ENCODE measurements at places on chromosomes 7 and 10.

DNA sequence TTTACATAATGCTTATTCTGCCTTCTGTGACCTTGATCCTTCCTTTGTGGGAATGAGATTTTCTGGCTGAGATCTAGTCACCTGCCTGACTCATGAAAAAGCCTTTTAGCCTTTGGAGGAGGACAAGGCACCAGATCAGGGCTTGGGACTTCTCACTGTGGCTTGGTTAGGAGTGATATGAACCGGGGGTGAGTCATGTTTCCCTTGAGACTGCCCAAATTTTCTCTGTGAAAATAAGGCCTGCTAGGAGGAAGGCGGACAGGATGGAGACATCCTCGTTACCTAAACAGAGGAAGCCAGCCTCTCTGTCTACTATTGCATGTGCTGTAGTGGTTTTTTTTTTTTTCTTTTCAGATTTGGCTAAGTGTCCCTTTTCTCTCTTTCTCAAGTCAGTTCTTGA, 57.8 kb downstream of the EVX1 start:
- DNase-seq = peak; percentile 63

DNA sequence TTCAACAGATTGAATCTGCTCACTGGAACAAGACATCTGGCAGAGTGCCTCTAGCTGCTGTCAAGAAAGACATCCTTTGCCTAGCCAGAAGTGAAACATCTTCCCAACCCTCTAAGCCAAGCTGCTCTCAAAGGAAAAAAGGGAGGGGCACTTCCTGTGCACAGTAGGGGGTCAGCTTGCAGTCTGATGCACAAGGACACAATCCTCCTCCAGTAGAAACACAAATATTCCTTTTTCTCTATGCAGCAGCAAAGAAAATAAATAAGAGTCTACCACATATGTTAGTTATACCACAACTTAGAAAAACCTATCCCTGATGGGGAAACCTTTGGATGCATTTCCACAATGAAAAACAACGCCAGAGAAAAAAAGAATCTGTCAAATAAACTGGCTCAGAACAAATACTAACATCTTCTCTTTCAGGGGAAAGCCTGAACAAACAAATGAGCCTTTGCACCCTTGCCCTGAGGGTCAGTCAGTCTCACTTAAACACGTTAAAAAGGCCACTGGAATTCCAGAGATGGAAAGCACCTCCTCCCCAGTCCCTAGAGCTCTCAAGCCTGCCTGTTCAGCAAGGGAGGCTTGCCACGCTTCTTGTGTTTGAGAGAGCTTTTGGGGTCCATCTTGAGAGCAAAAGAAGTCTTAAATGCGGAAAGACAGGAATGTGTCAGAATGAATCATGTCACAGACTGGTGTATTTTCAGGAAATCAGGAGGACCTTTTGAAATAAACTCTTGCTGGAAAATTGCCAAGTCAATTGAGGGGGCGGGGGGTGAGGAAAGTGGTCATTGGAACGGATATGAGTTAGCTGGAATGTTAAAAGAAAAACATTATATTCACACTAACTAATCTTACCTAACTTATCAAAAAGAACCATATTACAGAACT, 7.5 kb downstream of the LAMB1 start:
- DNase-seq = peak; percentile 94

GRCh38 chr7:117435475-117436043, 8.3 kb upstream of the ASZ1 start:
- DNase-seq = no peak

GRCh38 chr10:22657566-22658225, 56.7 kb downstream of the PIP4K2A start:
- DNase-seq = peak; percentile 34

DNA sequence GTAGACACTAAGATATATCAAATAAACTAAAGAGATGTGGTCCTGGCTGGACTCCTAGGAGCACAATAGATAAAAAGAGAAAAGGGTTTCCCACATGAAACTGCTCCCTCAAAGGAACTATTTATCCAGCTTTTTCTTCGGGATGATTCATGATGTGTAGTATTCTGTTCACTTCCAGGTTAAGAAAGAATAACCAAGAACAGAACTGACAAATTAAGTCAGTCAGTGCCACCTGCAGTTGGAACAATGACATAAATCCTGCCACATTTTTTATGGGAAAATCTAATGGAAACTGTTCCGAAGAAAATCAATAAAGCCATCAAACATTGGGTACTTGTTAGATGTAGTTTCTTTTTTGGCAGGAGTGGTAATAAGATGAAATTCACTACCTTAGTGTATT, 87.1 kb downstream of the POLR1F start:
- DNase-seq = peak; percentile 58

DNA sequence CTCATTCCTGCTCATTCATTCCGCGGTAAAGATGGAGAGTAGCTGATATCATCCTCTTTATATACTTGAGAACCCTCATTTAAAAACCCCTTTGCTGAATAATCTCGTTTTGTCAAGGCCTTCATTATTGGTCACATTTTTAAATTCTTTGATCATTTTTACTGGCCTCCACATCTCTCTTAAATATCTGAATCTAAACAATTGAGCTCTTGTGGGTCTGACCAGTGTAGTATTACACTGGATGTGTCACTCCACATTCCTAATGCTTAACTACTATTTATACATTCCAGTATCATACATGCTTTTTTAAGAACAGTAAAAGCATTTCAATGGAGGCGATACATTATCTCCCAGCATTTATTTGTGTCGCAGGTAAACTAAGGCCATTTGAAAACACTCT, 12.6 kb upstream of the PRPS1L1 start:
- peak; percentile 83 for DNase-seq

DNA sequence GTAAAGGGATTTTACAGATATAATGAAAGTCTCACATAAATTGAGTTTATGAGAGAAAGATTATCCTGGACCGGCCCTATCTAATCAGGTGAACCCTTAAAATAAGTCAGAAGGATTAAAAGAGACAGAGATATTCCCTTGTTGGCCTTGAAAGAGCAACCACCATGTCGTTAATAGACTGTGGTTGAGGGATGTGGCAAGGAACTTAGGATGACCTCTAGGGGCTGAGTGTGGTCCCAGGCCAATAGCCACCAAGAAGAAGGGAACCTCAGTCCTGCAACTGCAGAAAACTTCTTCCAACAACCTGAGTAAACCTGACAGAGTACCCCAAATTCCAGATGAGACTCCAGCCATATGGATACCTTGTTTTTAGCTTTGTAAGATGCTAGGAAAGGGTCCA, 121.5 kb downstream of the POLR1F start:
- peak; percentile 38 for DNase-seq

- DNase-seq = no peak
Measured at GRCh38 chr7:44292876-44293560, 32.4 kb downstream of the CAMK2B start.

DNA sequence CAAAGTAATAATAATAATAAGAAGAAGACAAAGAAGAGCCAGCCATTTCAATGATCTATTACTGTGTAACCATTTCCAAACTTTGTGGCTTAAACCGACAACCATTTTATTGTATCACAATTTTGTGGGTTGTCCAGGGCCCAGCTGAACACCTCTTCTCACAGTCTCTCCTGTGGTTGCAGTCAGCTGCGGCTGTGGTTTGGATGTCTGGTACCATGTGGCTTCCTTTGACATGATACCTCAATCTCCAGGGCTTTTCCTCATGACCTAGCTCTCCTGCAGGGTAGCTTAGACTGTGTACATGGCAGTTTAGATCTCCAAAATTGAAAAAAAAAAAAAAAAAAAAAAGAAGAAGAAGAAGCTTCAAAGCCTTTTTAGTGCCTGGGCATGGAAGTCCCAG, 72.6 kb upstream of the NFKB2 start:
- DNase-seq = no peak

DNA sequence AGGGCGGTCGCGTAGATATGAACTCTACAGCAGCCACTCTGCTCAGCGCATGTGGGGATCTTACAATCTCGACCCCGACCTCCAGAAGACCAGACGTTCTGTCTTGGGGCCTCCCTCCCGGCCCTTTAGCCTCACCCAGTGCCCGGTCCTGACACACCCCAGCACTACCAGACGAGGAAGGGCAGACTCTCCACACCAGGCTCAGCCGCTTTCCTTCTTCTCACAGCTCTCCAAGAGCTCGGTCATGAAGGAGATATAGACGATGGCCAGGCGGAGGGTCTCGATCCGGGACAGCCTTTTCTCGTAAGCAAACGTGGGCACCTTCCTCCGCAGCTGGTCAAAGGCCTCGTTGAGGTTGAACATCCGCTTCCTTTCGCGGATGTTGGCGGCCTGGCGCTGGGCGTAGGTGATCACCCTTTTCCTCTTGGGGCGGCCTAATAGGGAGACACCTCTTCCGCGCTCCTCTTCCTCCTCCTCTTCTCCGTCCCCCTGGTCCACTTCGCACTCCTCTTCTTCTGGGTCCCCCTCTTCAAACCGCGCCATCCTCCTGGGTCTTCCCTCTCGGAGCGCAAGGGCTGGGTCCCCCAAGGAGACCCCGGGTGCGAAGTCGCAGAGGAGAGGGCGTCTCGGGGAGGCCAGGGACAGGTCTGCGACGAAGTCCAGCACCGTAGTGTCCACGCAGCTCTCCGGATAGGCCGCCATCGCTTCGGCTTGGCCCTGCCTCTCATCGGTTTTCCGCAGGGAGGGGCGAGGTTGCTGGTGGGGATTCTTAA, at the start of gene FERD3L:
FERD3L (minus strand) TSS at position 761 of the 773 bp plus-strand sequence; CDS start at position 702, 59 bp downstream.
- DNase-seq = no peak

DNA sequence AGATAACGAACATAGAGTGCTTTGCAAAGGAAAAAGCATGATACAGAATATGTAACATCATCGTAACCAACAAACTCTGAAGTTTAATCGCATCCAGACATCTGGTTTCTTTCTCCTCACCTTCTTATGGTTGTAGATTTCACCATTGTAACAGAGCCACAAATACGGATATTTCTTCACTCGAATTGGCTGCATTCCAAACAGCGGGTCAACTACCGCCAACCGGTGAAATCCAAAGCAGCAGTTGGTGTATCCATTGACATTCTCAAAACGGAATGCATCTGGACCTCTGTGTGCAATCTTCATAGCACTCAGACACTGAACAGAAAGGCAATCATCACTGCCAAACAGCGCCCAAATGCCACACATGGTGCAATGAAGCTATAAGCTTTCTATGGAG, 3.4 kb downstream of the ASNS start:
- DNase-seq = no peak

DNA sequence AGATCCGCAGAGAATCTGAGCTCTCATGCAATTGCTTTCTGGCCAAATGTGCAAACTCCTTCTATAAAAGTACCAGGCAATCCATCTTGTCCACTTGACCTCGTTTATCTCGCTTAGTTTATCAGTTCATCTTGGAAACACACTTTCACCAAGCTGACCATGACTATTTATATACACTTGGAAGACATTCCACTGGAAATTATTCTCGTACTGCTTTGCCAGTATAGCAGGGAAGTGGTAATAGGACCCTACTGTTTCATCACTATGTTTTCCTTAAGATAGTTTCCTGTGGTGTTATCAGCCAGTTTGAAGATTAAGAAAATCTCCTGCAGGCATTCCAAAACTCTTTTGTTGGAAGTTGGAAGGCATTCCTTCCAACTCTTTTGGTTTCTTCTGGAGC, 115.3 kb upstream of the FAM171A1 start:
- DNase-seq = no peak

GRCh38 chr7:131159961-131160361, 167.7 kb upstream of the MKLN1 start:
- peak; percentile 91 for DNase-seq

GRCh38 chr7:1693991-1694524, 24.0 kb downstream of the ELFN1 start:
- DNase-seq = peak; percentile 53

- DNase-seq = no peak
Measured at GRCh38 chr7:25704413-25704812, 447.6 kb upstream of the NFE2L3 start.

DNA sequence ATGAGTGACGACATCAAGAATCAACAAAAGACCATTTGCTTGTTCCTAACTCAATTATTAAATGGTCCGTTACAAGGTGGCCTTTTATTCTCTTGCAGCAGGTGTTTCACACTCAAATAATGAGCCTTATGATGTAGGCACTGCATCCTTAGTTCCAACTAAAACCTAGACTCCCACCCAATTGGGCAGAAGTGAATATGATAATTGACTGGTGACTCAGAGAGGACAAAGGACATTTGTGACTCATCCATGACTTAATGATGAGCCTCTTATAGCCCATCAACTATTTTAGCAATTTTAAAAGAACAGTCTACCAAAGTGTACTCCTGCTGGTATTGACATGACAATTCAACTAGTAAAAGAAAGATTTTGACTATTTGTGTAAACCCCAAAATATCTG, 1027.8 kb upstream of the PHF14 start:
- DNase-seq = no peak

- DNase-seq = no peak
Measured at GRCh38 chr7:100077205-100077604, 4.3 kb downstream of the ZNF3 start.

GRCh38 chr7:158973941-158974785, 117.8 kb downstream of the DYNC2I1 start:
- no peak for DNase-seq

GRCh38 chr10:125008689-125009638, 67.0 kb downstream of the ZRANB1 start:
- DNase-seq = no peak

- DNase-seq = no peak
Measured at GRCh38 chr7:144885478-144885877, 49.6 kb upstream of the TPK1 start.

DNA sequence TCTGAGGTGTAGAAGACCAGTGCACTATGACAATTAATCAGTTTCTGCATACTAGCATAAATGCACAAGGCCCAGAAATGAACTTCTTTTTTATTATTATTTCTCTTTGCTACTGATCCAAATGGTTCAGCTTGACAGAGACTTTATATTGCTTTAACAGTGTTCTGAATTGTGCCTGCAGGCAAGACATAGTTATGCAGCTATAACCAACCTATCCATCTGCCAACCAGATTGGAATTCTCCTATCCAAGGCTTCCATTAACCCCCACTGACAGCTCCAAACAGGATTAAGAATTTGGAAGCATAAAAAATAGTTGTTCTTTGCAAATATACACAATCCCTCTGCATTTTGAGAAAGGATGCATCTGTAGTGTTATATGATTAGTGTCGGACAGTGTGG, 98.2 kb downstream of the BTRC start:
- no peak for DNase-seq

DNA sequence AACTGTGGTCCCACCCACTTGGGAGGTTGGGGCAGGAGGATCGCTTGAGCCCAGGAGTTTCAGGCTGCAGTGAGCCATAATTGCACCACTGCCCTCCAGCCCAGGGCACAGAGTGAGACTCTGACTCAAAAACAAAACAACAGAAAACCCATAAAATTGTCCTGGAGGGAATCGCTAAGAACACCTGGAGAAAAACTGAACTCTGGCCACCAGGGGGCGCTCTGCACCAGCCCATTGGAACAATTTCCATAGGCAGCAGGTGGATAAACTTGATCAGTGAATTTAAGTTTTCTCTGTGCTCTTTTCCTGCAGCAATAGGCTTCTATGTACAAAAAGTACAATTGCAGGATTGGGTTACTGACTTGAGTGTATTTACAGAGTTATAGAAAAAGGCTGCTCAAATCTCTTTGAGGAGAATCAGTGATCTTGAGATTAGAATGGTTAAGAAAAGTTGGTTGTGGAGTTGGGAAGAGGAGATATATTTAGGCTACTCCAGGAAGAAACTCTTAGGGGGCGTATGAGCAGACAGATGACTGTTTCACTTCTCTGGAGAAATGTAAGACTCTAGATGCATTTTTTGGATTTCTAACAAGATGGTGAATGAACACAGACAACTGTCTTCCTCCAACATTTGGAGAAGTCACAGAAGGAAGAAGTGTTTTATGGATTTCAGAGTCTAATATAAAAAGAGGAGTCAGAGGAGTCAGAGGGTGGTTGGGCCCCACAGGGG, 274.9 kb upstream of the GALNT17 start:
- peak; percentile 55 for DNase-seq

- peak; percentile 32 for DNase-seq
Measured at GRCh38 chr10:89147256-89147655, 59.9 kb downstream of the CH25H start.

Data from ELR (cell line).